Mucosa of descending colon (tissue), 3 donors: ENCODE measurements at places on chromosomes 6 and 20. TPM values are rescaled to one million over a fixed set of nuclear protein-coding genes. Genes with fewer than 3 reads are reported as not detected.

- no peak for DNase-seq
These were observed 177.7 kb downstream of the ZDHHC14 start for GRCh38 chr6:157558487-157559200.

DNA sequence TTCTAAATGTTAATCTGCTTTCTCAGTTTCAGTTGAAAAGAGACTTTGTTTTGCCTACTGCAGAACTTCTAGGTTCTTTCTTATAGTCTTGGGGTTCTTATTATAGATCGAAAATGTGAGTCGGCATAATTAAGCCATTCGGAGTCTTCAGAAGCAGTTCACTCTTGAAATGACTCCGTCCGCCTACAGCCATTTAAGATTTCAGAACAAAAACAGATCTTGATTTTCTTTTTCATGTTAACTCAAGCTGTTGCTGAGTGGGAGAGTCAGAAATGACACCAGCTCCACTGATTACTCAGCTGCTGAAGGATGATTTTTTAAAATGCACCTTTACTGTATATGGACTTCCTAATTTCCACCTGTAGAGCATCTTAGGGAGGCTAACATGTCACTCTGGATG is 15.9 kb downstream of the PRDM1 start:
- no peak for DNase-seq

- no peak for DNase-seq
These were observed 3.8 kb downstream of the SLC44A4 start for GRCh38 chr6:31874836-31875572.

DNA sequence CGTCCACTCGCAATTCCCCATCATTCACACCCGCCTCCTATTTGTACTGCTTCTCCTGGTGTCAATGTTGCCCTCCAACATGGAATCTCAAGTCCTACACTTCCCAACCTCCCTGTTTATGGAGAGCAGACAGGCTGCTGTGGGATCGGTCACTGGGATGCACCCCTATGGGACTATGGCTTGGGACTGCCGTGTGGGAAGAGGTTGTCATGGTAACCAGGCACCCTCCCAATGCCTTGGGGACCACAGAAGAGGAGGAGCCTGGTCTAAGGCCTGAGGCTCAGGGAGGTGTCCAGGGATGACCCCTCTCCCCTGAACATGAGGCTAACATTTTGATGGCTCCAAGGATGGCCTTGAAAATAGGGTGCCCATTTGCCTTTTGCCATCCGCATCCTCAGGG is 116.6 kb upstream of the CST7 start:
- no peak for DNase-seq

- DNase-seq = no peak
These were observed 86.4 kb upstream of the FOXP4 start for GRCh38 chr6:41459738-41460137.

DNA sequence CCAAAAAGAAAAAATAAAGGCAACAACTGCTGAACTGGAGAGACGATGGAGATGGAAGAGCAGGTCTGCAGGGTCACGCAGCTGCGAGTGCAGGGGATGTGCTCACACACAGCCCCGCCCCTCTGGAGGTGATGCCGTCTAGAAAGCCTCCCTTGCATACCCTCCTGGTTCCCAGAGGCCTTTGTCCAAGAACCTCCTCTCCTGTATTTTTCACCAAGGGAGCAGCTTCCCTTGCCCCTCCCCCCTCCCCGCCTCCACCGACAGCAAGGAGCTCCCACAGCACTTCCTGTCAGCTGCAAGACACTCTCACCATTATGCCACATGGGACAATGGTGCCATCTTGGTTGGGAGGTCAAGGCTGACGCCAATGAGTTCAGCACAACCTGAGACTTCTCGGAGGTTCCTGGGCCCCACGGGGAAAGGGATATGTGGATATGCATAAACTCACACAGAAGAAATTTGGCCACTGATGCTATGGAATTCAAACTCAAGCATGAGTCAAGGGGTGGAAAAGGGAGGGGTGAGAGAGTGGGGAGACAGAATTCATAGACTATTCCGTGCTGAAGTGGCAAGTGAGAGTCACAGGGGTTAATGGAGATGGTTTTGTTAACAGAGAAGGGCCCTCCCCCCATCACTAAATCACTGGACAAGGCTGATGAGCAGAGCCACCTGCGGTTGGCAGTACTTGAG is 132.9 kb downstream of the SCML4 start:
- DNase-seq = no peak

- DNase-seq = no peak
These were observed 15.7 kb upstream of the TBC1D22B start for GRCh38 chr6:37241775-37242428.

DNA sequence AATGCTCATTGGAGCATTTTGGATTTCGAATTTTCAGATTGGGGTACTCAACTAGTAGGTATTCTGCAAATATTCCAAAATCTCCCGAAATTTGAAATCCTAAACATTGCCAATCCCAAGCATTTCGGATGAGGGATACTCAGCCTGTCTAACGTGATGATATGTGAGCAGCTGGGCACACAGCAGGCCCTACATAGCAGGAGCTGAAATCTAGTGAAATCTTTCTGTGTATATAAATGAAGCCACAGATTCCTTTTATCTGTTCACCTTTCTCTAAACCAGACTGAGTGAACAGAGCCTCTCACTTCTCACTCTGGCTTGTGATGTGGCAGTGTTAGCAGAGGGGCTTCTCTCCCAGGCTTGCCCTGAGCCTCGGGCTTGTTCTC is 17.8 kb downstream of the STX16 start:
- DNase-seq = no peak

DNA sequence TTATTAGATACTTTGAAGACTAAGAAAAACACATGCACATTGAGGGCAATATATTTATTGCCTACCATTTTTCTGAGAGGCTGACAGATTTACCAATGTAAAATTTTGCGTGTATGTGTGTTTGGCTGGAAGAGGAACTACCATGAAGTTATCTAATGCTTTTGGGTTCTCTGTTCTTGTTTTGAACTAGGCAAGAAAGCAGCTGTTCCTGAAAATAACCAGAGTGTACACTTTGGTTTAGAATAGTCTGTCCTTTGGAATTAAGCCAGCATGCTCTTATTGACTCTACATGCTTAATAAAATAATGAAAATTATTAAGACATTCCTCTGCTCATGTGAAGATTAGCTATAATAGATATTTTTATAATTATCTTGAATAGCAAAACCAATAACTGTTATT is 129.2 kb downstream of the MYB start:
- no peak for DNase-seq

GRCh38 chr6:74631564-74631963 is 574.3 kb downstream of the COL12A1 start:
- DNase-seq = no peak

Gene TDRD6
- total RNA-seq = 0.52 TPM

Gene MLN
- total RNA-seq = not detected

Gene FERMT1
- total RNA-seq = 102 TPM

Gene BPIFA1
- not detected for total RNA-seq
